ENCODE measurements at places on chromosomes 3 and 15. TPM values are rescaled to one million over a fixed set of nuclear protein-coding genes. Genes with fewer than 3 reads are reported as not detected.

DNA sequence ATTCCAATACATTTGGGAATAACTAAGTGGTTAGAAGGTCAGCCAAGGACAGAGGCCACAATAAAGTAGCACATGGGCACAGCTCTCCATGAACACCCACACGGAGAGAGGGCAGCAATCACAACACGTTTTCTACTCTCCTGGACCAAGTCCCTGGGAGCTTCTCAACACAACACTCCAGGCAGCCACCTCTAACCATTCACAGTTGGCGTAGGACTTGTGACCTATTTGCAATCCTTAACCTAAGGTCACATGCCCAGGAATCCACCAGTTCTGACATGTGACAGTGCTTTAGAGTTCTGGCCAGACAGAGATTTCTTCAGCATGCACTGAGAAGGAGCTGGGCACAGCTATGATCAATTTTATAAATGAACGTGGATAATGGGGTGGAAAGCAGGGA, 280.8 kb downstream of the SHQ1 start:
- DNase-seq: no peak

DNA sequence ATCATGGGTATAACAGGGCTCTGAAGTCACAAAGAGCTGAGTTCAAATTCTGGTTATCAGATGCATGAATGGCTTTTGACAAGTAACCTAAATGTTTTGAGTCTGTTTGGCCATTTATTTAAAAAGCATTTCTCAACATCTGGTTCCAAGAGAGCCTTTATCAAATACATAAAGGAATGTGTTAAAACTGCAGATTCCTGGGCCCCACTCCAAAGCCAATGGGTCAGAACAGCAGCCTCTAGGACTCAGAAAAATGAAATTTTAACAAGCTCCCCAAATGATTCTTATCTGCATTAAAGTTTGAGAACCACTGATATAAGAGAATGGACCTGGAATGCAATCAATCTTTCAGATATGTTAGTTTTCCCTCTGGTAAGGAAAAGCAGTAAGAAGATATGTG, 3.4 kb downstream of the B4GALT4 start:
- DNase-seq: no peak

DNA sequence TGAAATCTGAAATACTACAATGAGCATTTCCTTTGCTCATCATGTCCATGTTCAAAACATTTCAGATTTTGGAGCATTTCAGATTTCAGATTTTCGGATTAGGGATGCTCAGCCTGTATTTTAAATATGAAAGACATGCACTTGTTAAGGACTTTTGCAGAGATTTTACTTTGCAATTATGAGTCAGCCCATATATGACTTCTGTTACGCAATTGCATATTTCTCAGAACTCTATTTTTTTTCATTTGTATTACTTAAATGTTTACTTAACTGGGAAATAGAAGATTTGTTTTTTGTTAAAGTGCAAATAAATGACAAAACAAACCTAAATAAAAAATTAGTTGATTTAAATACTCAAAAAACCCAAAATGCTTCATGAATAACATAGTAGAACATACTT, 376.2 kb downstream of the ZBTB20 start:
- DNase-seq: no peak

DNA sequence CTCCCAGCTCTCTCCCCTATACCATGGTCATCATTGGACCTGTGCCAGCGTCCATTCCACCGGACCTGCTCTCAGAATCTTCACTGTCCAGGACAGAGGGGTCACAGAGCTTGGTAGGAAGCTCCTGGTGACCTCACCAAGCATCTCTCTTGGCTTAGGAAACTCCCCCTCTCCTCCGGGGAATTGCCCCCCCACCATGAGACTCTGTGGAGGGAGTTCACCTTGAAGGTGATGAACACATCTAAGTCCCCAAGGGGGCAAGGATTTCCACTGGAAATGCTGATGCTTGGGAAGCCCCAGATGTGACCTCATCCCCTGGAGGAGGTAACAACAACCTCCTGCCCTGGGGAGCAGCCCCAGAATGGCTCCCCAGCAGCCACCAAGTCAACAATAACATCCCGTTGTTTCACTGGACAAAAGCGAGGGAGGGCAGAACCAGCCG, 3.2 kb downstream of the SEMA7A start:
- no peak for DNase-seq

GRCh38 chr3:87706176-87706575, 352.6 kb downstream of the CGGBP1 start:
- no peak for DNase-seq

GRCh38 chr3:190768891-190769290, 93.6 kb downstream of the GMNC start:
- no peak for DNase-seq

GRCh38 chr15:97921296-97921865, 39.1 kb upstream of the ARRDC4 start:
- no peak for DNase-seq

DNA sequence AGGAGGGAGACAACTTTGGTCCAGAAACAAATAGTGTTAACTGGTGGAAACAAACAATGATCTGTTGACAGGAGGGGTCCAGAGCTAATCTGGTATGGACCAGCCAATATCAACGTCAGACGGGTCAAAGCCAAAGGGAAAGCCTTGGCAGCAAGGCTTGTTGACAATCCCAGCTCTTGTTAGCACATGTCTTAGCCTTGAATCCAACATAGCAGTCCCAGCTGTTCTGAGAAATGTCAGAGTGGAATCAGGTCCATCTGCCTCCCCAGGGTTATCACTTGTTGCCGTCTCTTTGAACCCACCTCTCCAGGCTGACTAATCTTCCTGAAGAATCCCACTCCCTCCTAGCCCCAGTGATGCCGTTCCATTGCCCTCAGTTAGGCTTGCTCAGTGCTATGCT, 404.6 kb upstream of the MCTP2 start:
- DNase-seq: no peak

GRCh38 chr15:25844981-25845680, 18.0 kb downstream of the ATP10A start:
- no peak for DNase-seq

- no peak for DNase-seq
Observed at GRCh38 chr3:87120236-87120635, 106.9 kb upstream of the CHMP2B start.

DNA sequence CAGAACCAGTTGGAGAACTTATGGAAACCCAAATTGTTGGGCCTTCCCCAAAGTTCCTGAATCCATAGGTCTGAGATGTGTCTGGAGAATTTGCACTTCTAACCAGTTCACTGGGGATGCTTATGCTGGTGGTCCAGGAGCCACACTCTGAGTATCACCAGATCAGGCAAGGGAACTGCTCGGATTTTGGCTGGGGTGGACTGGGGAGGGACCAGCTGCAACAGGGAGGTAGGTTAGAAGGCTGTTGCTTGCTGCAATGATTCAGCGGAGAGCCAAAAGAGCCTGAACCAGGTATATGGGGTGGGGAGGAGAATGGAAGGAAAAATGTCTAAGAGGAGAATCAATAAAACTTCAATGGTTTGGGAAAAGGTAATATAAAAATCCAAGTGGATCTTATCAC, 45.9 kb upstream of the EPHB1 start:
- DNase-seq: no peak

DNA sequence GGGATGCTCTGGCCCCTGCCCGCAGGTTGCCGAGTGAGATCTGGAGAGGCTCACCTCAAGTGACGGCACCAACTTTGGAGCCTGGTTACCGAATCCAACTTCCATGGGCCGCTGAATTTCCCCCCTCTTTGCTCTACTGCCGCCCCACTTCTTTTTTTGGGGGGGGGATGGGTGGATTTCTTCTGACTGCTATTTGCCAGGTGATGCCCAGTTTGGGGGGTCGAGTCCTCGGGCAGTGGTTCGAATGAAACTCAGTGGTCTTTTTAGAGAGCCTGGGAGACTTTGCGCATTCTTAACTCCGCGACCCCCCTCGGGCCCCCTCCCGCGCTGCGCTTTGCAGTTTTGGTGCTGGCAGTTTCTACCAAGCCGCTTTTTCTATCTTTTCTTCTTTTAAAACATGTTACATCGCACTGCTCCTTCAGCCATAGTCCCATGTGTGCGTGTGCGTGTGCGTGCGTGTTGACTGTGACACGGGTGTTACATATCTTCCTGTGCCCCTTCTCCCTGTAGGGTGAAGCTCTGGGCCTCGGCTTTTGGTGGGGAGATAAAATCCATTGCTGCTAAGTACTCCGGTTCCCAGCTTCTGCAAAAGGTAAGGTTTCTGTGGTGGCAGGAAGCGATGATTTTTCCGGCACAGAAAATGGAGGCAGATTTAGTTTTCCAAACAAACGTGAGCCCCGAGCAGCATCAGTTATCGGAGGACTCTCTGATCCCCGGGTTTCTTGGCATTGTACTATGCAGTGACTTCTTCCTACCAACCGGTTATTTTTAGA, 837 bp downstream of the CACNA2D3 start:
- no peak for DNase-seq

Gene OCA2
- not detected for total RNA-seq

Gene LRTM1
- not detected for total RNA-seq

Gene TM6SF1
- total RNA-seq: 8.0 TPM

Gene CNTN3
- 1.5 TPM for total RNA-seq

Measured in adrenal gland (tissue), 19 donors.